ENCODE measurements at places on chromosomes 5 and 9. TPM values are rescaled to one million over a fixed set of nuclear protein-coding genes. Genes with fewer than 3 reads are reported as not detected.

- no peak for DNase-seq
- peaks cover 46% of the 10 kb centered on the region for H3K4me1 ChIP-seq
- H3K27ac ChIP-seq = no peak overlapping the region
- peak overlapping the region; percentile 21 for H3K4me3 ChIP-seq
Measured at GRCh38 chr5:61303346-61303745, 28.7 kb upstream of the ZSWIM6 start.

- H3K4me3 ChIP-seq = no peak overlapping the region
- DNase-seq = no peak
- no peaks in the 10 kb centered on the region for H3K36me3 ChIP-seq
- no peak overlapping the region for H3K27ac ChIP-seq
- peaks cover 79% of the 10 kb centered on the region for H3K27me3 ChIP-seq
Measured at GRCh38 chr5:1207555-1207954, 6.2 kb downstream of the SLC6A19 start.

GRCh38 chr9:118156846-118157245, 452.6 kb downstream of the TLR4 start:
- no peaks in the 10 kb centered on the region for H3K27me3 ChIP-seq
- H3K4me1 ChIP-seq = no peaks in the 10 kb centered on the region
- H3K27ac ChIP-seq = no peak overlapping the region

DNA sequence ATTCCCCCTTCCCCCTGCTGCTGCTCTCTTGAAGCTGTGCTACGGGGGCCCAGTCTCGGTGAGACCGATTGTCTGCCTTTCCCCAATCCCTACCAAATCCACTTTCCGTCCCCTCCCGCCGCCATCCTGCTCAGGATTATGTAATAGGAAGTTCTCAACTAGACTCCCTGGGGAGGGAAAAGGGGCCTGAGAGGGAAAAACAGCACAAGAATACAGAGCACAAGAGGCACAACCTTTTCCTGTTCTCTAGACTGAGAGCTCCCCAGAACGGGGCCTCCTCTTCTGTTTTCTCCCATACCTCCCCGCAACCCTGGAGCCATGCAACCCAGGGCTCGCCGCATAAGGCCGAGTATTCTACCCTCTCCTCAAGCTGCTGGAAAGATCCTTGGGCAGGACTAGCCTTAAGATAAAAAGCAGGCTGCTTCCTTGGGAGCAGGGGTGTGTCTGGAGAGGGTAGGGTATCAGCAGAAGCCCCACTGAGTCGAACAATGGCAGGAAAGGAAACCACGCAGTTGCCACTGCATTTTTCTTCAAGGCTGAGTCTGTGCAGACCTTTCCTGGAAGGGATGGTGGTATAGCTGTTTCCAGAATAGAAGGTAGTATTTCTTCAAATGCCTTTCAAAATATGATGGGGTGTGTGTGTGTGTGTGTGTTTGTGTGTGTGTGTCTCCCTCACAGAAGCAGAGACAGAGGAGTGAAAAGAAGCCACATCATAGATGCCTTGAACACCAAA, 12.9 kb downstream of the MYORG start:
- peak overlapping the region; percentile 24 for H3K4me3 ChIP-seq
- H3K27me3 ChIP-seq = no peaks in the 10 kb centered on the region
- peaks cover 27% of the 10 kb centered on the region for H3K4me1 ChIP-seq
- peaks cover 3% of the 10 kb centered on the region for H3K36me3 ChIP-seq

- no peak overlapping the region for H3K27ac ChIP-seq
- H3K36me3 ChIP-seq = no peaks in the 10 kb centered on the region
- H3K4me1 ChIP-seq = peaks cover 8% of the 10 kb centered on the region
- H3K4me3 ChIP-seq = no peak overlapping the region
- DNase-seq = no peak
- no peaks in the 10 kb centered on the region for H3K27me3 ChIP-seq
Measured at GRCh38 chr9:120365386-120365785, 214.6 kb downstream of the CDK5RAP2 start.

DNA sequence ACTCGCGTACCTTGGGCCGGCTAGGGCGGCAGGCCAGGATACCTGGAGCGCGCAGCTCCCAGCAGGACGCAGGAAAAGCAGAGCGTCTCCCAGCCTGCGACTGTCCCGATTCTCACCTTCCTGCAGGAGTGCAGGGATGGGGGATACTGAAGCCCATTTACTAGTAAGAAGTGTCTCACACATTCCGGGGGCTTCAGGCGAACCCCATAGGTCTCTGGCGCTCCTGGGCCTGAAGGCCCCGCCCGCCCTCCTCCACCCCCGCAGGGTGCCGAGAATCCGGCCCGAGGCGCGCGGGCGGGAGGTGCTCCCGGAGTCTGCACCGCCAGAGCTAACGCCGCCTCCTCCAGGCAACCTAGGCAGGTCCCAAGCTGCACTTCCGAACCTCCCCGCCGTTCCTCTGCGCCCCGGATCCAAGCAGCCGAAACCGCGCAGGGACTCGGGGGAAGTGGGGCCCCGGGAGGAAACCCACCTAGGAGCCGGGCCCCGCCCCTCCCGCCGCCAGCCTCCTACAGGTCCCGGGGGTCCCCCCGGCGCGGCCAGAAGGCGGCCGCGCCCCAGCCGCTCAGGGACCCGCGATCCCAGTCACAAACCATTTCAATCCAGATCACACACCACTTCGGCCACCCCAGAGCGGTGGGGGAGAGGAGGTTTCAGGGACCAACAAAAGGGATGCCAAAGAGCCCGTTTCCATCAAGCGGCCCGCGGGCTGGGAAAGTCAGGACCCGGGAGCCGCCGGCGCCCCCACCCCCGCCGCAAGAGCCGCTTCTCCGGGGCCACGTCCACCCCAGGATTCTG, 1.2 kb downstream of the ROR2 start:
- H3K27me3 ChIP-seq = peaks cover 92% of the 10 kb centered on the region
- DNase-seq = peak; percentile 25
- H3K4me3 ChIP-seq = peak overlapping the region; percentile 67
- peaks cover 22% of the 10 kb centered on the region for H3K4me1 ChIP-seq
- H3K36me3 ChIP-seq = no peaks in the 10 kb centered on the region

GRCh38 chr5:157348049-157348400, 82.1 kb downstream of the CYFIP2 start:
- H3K27me3 ChIP-seq = no peaks in the 10 kb centered on the region
- peaks cover 4% of the 10 kb centered on the region for H3K36me3 ChIP-seq
- DNase-seq = no peak
- peak overlapping the region; percentile 1 for H3K27ac ChIP-seq
- H3K4me3 ChIP-seq = no peak overlapping the region

DNA sequence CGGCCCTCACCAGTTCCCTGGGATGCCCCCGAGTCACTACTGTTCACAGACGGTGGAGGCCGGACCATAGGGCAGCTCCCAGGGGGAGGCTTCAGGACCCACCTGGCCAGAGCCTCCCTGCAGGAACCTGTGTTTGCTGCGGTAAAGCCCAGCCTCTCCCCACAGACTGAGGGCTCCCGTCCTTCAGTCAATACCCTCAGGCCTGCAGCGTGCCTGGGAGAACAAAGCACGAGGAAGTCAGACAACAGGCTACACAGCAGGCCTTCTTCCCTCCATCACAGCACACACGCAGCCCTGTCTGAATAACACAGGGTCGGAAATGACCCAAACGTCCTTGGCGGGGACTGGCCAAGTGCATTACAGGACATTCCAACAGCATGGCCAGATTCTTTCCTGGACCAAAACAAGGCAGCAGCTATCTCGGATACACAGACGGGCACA, 34.4 kb downstream of the COL23A1 start:
- peak overlapping the region; percentile 1 for H3K27ac ChIP-seq
- no peaks in the 10 kb centered on the region for H3K27me3 ChIP-seq
- peaks cover 7% of the 10 kb centered on the region for H3K4me1 ChIP-seq
- H3K36me3 ChIP-seq = no peaks in the 10 kb centered on the region
- no peak overlapping the region for H3K4me3 ChIP-seq

FOXD4L3 gene
- not detected for total RNA-seq

MPDZ gene
- total RNA-seq = 70.7 TPM

CMYA5 gene
- 1,210 TPM for total RNA-seq

Data from left ventricle myocardium inferior (tissue), 1 donor.